Stimulated activated CD4-positive, alpha-beta T cell treated with anti-CD3 and anti-CD28 coated beads, Interleukin-15, amount 100 ng/mL, for 24 hours (primary cell): ENCODE measurements at places on chromosomes 3 and 15.

GRCh38 chr3:104886220-104886995 is 480.3 kb upstream of the ALCAM start:
- DNase-seq = no peak

DNA sequence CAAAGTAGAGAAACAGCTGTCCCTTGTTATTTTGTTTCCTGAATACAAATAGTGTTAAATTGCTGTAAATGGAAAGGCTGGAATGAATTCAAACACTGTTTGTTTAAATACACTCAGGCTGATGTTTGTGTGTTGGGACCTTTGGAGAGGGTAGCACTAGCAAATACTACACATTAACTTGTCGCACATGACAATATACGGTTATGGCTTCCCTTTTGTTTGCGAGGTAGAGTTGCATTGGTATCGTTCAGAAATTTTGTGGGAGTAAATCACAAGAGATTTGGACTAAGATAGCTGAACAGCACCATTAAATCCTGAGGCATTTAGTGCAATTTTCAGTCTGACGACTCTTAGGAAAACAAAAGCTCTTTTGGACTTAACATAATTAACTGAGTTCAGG is 213.0 kb upstream of the ROBO2 start:
- DNase-seq = no peak

DNA sequence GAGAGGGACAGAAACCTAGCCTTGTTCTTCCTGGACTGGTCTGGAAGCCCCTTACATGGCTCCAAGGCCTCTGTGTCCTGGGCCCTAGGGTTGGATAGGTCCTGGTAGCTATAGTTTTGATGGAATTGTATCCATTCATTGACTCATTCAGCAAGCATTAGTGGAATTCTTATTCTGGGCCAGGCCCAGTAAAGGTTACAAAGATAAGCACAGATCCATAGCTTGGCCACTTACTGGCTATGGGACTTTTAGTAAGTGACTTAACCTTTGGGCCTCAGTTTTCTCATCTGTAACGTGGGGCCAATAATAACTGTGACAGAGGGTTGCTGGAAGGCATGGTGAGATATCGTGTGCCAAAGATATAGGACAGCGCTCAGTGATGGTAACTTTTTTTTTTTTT is 13.6 kb upstream of the DAG1 start:
- no peak for DNase-seq

DNA sequence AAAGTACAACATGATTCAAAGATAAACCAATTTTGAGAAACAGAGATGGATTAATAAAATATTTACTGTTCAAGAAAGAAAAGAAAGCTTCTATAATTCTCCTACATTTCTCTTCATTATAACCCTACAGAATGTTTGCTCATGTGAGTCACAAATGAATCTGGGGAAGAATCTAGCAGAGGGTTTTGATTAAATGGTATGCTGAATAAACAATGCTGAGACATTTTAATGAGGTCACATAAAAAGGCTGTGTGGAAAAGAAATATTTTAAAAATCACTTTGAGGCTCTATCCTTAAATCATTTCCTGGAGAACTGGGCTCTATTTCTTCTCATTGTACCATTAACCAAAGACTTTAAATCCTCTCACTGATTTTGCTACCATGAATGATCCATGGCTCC is 727.7 kb downstream of the NTRK3 start:
- no peak for DNase-seq

- DNase-seq = no peak
These were observed 753 bp downstream of the FURIN start for GRCh38 chr15:90869140-90869541.

GRCh38 chr15:92383519-92384324 is 10.0 kb upstream of the ST8SIA2 start:
- DNase-seq = peak; percentile 57

GRCh38 chr3:39626198-39626597 is 158.7 kb downstream of the MOBP start:
- DNase-seq = no peak

DNA sequence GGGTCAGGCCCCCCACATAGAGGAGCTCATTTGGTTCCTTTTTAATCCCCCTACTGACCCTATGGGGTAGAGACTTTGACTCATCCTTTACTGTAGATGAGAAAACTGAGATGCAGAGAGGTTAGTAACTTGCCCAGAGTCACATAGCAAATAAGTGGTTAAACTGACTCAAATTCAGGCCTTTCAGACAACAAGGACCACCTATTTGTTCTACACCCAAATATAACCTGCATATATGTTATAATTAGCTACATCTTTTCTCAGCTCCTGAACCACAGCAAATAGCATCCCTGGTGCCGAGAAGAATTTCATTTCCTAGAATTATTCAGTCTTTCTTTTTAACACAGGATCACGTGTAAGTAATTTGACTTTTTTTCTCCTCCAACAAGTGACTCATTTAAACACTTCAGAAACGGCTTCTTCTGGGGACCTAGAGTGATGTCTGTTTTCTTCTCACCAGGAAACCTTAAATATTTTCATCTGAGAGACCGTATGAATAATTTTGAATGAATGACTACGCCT is 57.4 kb downstream of the MGLL start:
- no peak for DNase-seq

DNA sequence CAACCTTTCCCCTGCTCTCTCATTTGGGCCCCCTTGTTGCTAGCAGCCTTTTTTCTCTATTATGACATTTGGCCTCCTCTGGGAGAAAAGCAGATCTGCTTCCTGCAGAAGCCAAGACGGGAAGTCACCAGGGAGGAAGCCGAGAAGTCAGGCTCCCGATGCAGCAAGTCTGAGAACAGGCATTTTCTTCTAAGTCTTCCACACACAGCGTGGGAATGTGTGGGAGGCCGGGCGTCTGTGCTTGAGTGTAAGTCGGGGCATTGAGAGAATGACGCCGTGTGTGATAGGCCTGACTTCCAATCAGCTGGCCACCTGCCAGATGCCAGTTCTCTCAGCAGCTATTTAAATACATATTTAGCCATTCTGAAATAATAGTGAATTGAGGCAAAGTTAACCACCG is 75.8 kb upstream of the FAM98B start:
- DNase-seq = no peak

- DNase-seq = no peak
These were observed 51.7 kb downstream of the TRANK1 start for GRCh38 chr3:36893137-36893557.

DNA sequence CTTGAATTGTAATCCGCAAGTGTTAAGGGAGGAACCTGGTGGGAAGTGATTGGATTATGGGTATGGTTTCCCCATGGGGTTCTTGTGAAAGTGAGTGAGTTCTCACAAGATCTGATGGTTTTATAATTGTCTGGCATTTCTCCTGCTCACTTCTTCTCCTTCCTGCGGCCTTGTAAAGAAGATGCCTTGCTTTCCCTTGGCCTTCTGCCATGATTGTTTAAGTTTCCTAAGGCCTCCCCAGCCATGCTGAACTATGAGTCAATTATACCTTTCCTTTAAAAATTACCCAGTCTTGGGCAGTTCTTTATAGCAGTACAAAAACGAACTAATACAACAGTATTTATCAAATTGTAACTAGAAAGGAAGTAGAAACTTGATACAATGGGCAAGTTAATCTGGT is 31.9 kb downstream of the IFT57 start:
- no peak for DNase-seq

DNA sequence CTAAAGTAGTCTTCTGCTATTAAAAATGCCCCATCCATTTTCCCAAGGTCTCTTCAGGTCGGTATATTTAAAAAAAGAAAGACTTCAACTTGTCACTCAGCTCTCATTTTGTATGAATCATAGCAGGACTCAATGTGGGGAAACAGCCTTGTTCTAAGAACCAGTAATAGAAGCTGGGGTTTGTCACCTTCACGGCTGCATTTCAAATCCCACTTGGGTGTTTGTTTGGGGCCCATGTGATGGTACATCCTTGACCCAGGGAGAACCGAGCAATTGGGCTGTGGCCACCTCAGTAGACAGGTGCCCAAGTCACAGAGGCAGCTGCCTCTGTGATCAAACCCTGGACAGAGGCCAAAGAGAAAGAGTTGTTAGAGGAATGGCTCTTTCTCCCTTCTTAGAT is 70.3 kb upstream of the ARL8B start:
- no peak for DNase-seq

DNA sequence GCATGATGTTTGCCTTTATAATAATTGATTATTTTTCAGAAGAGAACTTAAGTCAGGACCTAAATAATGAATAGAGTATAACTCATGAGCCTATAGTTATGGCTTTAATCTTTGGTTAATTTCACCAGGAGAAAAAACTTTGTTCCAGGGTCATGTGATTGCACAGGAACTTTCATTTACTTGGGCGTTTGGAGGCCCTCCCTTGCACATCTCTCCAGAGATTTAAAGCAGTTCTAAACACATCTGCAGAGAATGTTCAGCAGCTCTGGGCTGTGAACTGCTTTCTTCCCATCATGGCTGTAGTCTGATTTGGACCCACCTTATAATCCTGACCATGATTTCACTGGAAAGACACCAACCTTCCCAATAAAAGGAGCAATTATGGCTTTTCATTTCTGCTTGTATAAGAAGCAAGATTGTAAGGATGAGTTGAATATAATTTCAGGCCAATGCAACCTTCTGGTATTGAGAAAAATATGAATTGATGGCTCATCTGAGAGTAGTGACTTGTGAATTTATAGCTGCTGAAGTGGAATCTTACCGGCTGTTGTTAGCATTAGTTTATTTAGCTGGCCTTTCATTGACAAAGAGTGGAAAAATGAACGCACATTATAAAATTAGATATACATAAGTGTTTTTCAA is 80.9 kb upstream of the PRTG start:
- DNase-seq = no peak

DNA sequence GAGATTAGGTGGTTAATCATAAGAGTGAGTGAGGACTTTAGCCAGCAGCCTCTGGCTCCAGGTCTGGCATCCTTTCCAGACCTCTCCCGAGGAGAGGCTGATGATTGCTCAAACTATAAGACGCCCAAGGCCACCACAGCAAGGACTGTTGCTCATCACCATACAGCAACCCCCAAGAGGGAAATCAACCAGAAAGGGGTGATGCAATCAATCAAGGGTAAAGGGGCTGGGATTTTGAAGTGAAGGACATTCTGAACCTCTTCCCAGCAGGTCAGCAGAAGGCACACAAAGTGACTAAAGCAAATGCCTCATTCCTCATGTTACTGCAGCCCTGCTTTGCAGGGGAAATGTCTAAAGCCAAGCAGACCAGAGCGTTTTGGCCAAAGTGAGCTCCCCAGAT is 247.3 kb upstream of the IGF1R start:
- no peak for DNase-seq

GRCh38 chr3:128794770-128795649 is 69.0 kb downstream of the RAB7A start:
- DNase-seq = peak; percentile 68

DNA sequence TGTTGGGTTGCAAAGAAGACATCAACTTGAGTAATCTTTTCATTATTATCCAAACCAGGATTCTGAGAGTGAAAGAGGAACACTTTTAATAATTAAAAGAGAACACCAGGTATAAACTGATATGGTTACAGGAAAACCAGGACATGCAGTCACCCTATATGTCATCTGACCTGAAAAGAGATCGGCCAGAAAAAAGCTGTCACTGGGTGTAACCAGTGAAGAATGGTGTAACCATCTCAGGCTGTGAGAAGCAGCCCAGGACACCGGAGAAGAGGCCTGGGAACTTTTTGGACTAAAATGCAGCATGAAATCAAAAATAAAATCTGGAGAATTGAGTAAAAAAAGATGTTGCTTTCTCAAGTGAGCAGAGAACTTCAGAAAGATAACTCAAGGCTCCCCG is 10.1 kb upstream of the CCDC80 start:
- DNase-seq = no peak

GRCh38 chr15:81113204-81113657 is 20.8 kb upstream of the CFAP161 start:
- no peak for DNase-seq

GRCh38 chr15:92454555-92455105 is 60.9 kb downstream of the ST8SIA2 start:
- no peak for DNase-seq
